ENCODE measurements at places on chromosomes 3 and 15.

- no peak for DNase-seq
These were observed 90.5 kb downstream of the LPP start for GRCh38 chr3:188244395-188244861.

GRCh38 chr15:59996298-59997041 is 7.6 kb upstream of the FOXB1 start:
- DNase-seq, result no peak

DNA sequence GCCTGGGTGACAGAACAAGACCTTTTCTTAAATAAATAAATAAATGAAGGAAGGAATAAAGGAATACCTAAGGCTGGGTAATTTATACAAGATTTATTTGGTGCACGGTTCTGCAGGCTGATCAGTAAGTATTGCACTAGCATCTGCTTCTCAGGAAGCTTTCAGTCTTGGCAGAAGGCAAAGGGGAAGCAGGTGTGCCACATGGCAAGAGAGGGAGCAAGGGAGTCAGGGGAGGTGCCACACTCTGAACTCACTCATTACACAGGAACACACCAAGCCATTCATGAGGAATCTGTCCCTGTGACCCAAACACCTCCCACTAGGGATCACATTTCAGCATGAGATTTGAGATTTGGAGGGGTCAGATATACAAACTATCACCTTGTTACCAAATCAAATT is 56.4 kb downstream of the PRKCI start:
- no peak for DNase-seq

- no peak for DNase-seq
These were observed 426.4 kb downstream of the NLGN1 start for GRCh38 chr3:173823911-173824460.

DNA sequence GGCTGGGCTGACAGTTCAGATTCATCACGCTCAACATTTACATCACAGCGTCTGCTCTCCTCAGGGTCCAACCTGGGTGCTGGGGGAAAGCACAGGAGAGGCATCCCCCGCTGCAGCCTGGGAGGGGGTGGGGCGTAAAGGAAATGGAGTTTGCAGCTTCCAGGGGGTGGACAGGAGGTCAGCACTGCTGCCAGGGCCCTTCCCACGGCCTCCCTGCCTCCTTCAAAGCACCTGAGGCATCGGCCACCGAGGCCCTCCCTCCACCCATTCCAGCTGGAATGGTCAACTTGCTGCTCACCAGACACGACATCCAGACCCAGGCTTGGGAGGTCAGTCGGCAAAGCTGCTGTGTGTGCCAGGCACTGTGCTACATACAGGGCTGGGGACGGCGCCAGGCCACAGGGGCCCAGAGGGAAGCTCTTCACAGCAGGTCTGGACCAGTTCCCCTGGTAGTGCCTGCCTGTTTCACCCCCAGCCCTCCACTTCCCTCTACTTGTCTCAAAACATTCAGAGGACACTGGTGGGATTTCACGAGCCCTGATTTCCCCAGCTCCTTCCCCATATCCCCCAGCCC is 120.7 kb downstream of the ANP32A start:
- DNase-seq, result no peak

- DNase-seq, result no peak
These were observed 110.6 kb downstream of the XXYLT1 start for GRCh38 chr3:195160257-195160898.

GRCh38 chr3:182245059-182245458 is 533.3 kb downstream of the SOX2 start:
- no peak for DNase-seq

DNA sequence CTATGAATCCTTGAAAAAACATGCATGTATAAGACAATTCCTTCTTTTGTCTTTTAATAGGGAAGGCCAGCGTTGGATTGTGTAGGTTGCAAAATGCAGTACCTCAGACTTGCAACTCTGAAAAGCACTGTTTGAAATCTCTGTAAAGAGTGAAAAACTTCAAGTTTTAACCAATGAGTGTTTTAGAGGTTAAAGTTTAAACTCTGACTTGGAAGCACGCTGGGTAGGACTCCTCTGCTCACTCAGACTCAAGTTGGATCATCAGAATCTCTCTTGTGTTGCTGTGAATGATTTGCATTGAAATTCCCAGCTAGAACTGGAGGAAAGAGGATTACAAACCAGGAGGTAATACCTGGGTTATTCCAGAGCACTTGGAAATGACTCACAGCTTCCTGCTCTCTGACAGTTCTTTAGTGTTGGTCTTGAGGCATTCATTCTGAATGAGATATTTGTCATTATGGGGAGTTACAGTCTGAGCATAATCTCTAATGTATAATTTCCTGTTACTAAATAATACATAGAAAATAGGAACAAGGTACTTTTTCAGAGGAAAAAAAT is 49.1 kb downstream of the PLS1 start:
- no peak for DNase-seq

DNA sequence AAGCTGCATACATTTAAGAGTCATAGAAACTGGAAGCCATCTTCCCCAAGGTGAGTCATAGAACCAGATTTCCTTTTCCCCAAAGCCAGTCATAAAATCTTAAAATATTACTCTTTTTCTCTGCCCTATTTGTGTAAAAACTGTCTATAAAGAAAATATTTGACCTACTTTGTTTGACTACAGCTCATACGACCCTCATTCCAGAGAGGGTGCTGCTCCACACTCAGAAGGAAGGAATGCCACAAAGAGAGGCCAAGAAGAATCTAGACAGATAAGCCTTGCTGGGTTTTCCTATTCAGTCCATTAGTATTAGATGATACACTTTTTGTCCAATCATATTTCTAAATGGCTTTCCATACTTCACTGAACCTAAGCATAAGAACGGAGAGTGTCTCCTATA is 671.6 kb upstream of the SGO1 start:
- no peak for DNase-seq

DNA sequence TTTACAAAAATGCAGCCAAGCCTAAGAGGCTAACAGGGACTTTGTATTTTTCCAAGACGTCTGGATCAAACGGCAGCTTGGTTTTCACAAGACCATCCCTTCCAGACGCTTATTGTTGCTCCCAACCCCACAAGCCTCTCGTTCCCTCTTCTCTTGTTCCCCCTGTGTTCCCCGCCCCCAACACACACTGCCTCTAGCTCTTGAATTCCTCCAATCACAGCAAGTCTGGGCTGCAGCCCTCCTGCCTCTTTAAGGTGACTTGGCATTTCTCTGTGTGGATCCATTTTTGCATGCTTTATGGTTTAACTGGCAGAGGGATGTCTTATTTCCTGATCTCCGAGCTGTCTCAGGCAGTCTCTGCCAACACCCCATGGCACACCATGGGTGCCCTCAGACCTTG is 182.2 kb downstream of the ABHD5 start:
- DNase-seq, result no peak

- no peak for DNase-seq
These were observed 55.8 kb upstream of the PRR23E start for GRCh38 chr3:127137113-127137512.

DNA sequence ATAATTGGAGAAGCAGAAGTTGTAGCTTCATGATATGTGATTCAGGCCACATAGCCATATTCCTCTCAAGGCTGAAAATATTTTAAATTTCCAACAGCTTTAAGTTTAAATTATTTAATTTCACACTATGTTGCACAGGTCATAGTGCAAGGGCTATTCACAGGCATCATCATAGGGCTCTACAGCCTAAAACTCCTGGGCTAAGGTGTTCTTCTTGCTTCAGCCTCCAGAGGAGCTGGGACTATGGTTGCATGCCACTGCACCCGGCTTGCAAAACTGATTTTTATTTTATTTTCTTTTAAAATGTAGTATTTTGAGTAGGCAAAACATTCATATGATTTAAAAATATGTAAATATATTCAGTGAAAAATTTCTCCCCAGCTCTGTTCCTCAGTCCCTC is 6.0 kb upstream of the CEP97 start:
- no peak for DNase-seq

GRCh38 chr3:165800970-165801369 is 36.3 kb downstream of the BCHE start:
- DNase-seq, result no peak

- no peak for DNase-seq
These were observed 1032.5 kb upstream of the CADM2 start for GRCh38 chr3:83926291-83926690.

DNA sequence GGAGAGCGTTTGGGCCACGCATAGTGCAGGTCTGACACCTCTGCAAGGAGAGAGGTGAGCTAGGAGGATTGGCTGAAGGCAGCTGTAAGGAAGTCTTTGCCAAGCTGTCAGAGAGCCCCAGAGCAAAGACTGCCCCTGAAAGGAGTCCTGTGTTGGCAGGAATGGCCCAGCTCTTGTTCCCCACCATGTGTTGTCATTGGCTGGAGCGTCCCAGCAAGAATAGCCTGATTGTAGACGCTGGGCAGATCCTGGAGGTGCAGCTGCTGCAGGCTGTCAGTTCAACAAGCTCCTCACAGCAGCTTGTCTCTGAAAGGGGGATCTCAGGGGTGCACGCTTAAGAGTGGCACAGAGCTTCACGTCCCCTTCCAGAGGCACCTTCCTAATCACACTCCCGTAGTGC is 237.6 kb downstream of the FEZF2 start:
- no peak for DNase-seq

DNA sequence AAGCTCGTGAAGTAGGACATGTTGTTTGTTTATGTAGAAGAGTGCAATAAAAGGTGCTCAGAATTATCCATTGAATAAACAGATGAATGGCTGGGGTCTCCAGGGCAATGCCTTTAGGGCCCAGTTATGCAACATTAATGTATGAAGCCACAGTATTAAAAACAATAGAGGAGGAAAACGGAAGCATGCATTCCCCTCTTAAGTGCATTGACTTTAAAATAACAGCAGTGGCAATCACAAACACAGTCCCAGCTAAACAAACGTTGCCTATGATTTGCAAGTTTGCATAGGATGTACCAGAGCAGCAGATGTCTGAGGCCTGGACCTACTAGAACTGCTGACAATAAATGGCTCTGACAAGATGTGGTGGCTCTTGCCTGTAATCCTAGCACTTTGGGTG is 60.6 kb upstream of the GCNT3 start:
- no peak for DNase-seq

DNA sequence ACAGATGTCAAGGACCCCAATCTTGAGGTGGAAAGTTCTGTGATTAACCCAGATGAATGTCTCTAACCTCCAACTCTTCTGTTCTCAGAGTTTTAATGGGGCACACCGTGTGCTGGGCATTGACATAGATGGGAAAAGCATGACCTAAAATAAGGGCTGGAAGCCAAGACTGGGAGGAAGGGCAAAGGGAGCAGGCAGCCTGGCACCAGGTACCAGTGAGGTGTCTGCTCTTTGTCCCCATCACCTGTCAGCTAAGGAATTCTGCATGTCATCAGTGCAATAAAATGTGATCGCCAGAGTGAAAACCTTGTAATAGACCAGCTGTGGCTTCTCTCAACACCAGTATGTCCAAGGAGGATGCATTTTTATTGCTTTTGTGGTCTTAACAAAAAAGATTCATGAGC is 143.5 kb upstream of the TPM1 start:
- DNase-seq, result no peak

- no peak for DNase-seq
These were observed 33.2 kb downstream of the SLC25A26 start for GRCh38 chr3:66253790-66254620.

- no peak for DNase-seq
These were observed 16.9 kb downstream of the CSPG4 start for GRCh38 chr15:75695634-75696310.

GRCh38 chr3:197333901-197334639 is 35.7 kb upstream of the DLG1 start:
- no peak for DNase-seq

DNA sequence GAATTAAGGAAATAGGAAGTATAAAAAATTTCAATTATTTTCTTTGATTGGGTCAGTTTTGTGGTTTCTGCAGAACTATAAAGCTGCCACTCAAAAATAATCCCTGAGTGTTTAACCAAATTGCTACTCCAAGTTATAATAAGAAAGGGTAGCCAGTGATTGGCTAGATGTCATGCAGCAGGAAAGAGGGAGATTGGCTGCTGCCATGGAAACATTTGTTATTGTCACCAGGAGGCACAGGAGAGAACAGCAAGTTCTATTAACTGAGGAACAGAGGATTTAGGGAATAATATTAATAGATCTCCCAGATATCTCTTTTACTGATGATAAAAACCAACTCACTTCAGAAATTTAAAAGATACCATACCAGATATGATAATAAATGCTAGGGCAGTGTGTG is 42.6 kb downstream of the CLDN1 start:
- no peak for DNase-seq

- DNase-seq, result no peak
These were observed 3.2 kb downstream of the TRANK1 start for GRCh38 chr3:36941658-36942057.

DNA sequence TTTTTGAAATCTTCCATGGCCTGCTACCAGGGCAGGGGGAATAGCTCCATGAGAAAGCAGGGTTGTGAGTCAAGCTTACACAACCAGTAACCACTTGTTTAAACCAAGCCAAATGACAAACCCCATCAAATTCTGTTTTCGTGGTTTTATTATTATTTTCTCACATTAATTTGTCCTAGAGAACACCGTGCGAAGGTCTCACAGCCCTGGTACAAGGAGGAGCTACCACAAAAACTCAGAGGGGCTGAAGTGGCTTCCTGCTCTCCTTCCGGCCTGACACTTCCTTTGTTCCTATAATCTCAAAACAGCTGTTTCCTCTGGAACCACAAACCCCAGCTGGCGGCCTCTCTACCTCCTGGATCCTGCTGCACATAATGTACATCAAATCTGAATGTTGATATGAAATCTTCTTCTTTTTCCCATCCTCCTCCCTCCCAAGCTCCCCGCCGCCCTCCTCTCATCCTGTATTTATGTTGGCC is 375.9 kb downstream of the MCTP2 start:
- DNase-seq, result no peak

- no peak for DNase-seq
These were observed 42.3 kb upstream of the LHFPL4 start for GRCh38 chr3:9595877-9596276.
